Right kidney (tissue), 9 donors: ENCODE measurements at places on chromosomes 1 and 21.

DNA sequence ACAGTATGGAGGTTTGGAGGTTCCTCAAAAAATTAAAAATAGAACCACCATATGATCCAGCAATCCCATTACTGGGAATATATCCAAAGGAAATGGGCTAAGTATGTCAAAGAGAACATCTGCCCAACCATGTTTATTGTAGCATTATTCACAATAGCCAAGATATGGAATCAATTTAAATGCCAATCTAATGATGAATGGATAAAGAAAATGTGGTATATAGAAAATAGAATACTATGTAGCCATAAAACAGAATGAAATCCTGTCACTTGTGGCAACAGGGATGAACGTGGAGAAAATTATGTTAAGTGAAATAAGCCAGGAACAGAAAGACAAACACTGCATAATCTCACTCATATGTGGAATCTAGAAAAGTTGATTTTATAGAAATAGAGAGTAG is 201.7 kb upstream of the AJAP1 start:
- DNase-seq, result no peak

DNA sequence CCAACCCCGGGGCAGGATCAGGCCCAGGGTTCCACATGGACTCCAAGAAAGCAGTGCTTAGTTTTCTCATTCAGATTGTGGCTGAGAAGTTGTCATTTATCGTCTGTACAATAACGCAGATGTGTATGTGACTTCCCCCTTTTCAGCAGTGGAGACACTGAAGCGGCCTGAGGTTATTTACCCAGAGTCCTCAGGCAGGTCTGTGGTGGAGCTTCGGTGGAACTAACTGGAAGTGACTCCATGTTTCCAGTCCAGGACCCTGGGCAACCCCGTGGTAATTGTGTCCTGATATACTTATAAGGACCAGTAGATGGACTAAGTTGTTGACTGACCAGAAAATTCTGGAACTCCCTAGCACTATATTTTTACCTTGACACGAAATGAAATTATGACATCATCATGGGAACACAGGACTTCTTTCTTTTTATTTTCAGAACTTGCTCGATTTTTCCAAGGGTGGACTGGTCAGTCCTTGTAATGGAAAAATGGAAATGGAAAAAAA is 1.0 kb upstream of the IER5 start:
- no peak for DNase-seq

DNA sequence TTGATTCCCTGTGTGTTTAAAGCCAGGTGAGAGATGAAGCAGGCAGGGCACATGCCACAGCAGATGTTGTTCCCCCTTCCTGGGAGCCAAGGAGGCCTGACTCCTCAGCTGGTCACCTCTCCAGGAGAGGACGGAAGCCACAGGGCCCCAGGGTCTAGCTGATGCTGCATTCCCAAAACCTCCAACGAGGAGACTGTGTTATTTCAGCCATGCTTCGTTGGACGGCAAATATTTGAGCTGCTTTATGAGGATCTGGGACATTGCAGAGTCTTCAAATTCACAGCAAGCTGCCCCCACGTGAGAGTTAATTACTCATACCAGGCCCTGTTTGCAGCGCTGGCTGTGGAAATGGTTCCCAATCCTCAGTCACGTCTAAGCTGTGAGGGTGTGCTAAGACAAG is 85.3 kb downstream of the CDC7 start:
- DNase-seq, result peak; percentile 67

- DNase-seq, result no peak
Observed at GRCh38 chr1:41774471-41774990, 144.2 kb downstream of the HIVEP3 start.

DNA sequence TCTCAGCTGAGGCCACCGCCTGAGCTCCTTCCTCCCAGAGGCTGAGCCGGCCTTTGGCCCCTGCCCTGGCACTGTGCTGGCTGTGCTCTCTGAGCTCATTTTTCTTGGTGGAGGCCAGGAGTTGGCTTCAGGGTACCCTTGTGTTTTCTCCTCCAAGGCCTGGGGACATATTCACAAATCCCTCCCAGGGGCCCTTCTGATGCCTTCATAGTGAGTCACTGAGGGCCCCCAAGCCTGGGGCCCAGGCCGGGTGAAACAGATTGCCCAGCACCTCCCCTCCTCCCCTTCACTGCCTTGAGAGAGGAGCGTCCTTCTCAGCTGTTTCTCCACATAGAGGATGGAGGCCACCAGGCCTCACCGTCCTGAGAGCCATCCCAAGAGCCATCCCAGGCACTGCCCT is 105.8 kb downstream of the SIK1 start:
- no peak for DNase-seq
